ENCODE measurements at places on chromosomes 3 and 15. TPM values are rescaled to one million over a fixed set of nuclear protein-coding genes. Genes with fewer than 3 reads are reported as not detected.

GRCh38 chr15:34266751-34267150, 41.9 kb downstream of the EMC4 start:
- H3K36me3 ChIP-seq: no peaks in the 10 kb centered on the region
- H3K27me3 ChIP-seq: no peaks in the 10 kb centered on the region
- no peak overlapping the region for H3K4me3 ChIP-seq
- H3K4me1 ChIP-seq: peaks cover 5% of the 10 kb centered on the region
- no peak overlapping the region for H3K27ac ChIP-seq
- DNase-seq: no peak

C3orf33 gene
- 6.5 TPM for total RNA-seq

- no peak overlapping the region for H3K4me3 ChIP-seq
- H3K27me3 ChIP-seq: no peaks in the 10 kb centered on the region
- peaks cover 2% of the 10 kb centered on the region for H3K36me3 ChIP-seq
- no peak for DNase-seq
- H3K27ac ChIP-seq: no peak overlapping the region
Measured at GRCh38 chr3:3351226-3351625, 171.7 kb upstream of the CRBN start.

DNA sequence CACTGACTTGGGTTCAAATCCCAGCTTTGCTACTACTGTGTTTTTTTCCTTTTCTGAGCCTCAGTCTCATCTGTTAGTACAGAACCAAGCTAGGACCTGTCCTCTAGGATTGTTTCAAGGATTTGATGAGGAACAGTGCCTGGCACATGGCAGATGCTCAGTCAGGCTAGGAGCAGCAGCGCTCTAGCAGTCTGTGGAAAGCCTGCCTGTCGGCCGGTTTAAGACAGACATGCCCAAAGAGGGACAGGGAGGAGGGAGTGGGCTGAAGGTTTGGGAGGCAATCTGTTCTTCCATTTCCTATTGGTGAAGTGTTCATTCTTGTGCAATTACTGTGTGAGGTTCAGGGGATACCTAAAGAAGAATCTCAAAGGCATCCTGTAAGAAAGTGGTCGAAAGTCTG, 35.1 kb upstream of the RGMA start:
- H3K27ac ChIP-seq: no peak overlapping the region
- no peak for DNase-seq
- no peaks in the 10 kb centered on the region for H3K4me1 ChIP-seq

- no peaks in the 10 kb centered on the region for H3K27me3 ChIP-seq
- DNase-seq: no peak
- H3K27ac ChIP-seq: no peak overlapping the region
- H3K36me3 ChIP-seq: no peaks in the 10 kb centered on the region
- H3K4me1 ChIP-seq: peaks cover 48% of the 10 kb centered on the region
Measured at GRCh38 chr3:133992381-133992780, 37.3 kb downstream of the SLCO2A1 start.

DNA sequence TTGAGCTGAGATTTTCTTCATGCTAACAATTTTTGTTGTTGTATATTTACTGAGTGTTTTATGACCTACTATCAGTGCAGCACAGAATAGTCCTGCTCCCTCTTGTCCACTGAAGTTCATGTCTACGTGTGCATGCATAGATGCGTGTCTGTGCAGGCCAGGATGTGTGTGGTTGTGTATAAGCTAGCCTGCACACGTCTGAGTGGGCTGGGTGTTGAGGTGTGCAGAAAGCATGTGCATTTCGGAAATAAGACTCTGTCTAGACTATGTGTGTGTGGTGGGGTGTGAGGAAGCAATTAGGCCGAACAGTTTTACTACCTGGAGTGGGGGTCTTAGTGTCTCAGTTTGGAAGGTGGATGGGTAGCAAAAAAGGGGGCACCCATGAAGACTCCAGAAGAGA, 39.2 kb downstream of the ATP2B2 start:
- peaks cover 51% of the 10 kb centered on the region for H3K27me3 ChIP-seq
- no peak overlapping the region for H3K27ac ChIP-seq
- H3K4me1 ChIP-seq: no peaks in the 10 kb centered on the region
- H3K4me3 ChIP-seq: no peak overlapping the region
- DNase-seq: no peak
- H3K36me3 ChIP-seq: no peaks in the 10 kb centered on the region

GRCh38 chr3:122609798-122610559, 32.5 kb downstream of the PARP15 start:
- H3K27me3 ChIP-seq: peaks cover 4% of the 10 kb centered on the region
- H3K4me1 ChIP-seq: no peaks in the 10 kb centered on the region
- DNase-seq: no peak
- H3K27ac ChIP-seq: no peak overlapping the region

FHIT gene
- 18.3 TPM for total RNA-seq

DNA sequence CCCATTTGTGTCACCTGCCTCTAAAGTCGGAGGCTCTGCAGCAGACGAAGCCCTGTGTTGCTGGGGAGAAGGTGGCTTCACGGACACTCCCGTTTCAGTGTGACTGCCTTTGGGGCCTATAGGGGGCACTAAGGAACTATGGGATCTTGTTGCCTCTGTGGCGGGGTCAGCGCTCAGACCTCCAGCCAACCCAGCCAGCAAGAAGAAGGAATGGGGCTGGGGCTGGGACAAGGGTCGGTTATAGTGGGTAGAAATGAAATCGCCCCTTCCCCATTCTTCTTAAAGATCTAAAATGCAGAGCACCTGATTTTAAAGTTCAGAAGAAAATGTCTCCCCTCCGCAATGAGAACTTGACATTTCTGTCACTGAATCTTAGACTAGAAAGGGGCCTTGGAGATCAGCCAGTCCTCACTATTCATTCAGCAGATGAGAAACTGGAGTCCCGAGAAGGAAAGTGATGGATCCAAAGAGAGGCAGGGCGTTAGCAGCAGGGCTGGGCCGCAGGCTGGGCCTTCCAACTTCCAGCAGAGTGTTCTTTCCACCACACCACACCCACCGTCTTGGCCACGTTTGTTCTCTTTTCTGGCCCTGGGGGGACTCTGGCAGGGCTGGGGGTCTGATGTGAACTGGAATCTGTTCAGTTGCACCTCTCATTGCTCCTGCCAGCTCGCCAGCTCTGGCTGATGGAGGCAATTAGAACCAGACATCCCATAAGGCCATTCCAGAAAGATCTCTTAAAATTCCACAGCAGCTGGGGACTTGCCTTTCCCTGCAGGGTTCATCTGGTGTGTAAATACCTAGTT, 195.4 kb downstream of the OPA1 start:
- H3K4me3 ChIP-seq: no peak overlapping the region
- H3K27ac ChIP-seq: peak overlapping the region; percentile 94
- H3K4me1 ChIP-seq: peaks cover 84% of the 10 kb centered on the region
- H3K27me3 ChIP-seq: no peaks in the 10 kb centered on the region
- no peaks in the 10 kb centered on the region for H3K36me3 ChIP-seq

GOLGA6L24 gene
- total RNA-seq: not detected

DNA sequence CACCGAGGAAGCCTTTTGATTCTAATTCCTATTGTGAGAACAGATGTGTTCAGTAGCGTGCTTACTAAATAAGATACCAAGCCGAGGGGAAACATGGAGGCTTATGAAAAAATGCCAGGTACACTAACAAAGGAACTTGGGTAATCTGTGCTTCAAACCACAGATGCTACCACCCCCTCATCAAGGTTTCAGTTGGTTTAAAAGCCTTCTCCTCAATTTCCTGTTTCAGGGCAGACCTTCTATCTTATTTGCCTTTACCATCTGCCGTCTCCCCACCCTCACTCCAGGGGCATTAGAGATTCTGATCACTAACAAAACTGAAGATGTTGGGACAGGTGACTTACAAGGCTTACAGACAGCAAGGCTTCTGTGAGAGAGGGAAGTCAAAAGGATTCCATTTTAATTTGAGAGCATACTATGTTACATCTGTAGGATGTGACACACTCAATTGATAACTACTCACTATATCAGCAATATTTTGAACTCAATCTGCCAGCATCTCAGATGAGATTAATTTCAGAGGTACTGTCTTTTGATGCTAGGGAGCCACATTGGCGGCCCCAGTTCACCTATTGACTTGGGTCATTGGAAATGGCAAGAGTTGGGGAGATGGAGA, 60.6 kb upstream of the PLCL2 start:
- no peaks in the 10 kb centered on the region for H3K36me3 ChIP-seq
- H3K4me1 ChIP-seq: no peaks in the 10 kb centered on the region
- DNase-seq: no peak
- H3K27ac ChIP-seq: no peak overlapping the region

CHST2 gene
- total RNA-seq: 11.8 TPM

SAXO2 gene
- total RNA-seq: 4.3 TPM

THAP10 gene
- 2.3 TPM for total RNA-seq

- no peak overlapping the region for H3K27ac ChIP-seq
- peaks cover 20% of the 10 kb centered on the region for H3K4me1 ChIP-seq
- no peak overlapping the region for H3K4me3 ChIP-seq
- peaks cover 10% of the 10 kb centered on the region for H3K36me3 ChIP-seq
- no peak for DNase-seq
- H3K27me3 ChIP-seq: no peaks in the 10 kb centered on the region
Measured at GRCh38 chr3:29447946-29448627, 167.2 kb downstream of the RBMS3 start.

- DNase-seq: no peak
- peaks cover 48% of the 10 kb centered on the region for H3K4me1 ChIP-seq
- H3K27me3 ChIP-seq: no peaks in the 10 kb centered on the region
- H3K36me3 ChIP-seq: peaks cover 8% of the 10 kb centered on the region
- no peak overlapping the region for H3K4me3 ChIP-seq
Measured at GRCh38 chr15:67887776-67888175, 47.9 kb upstream of the RNU6-1 start.

C15orf62 gene
- total RNA-seq: 0.44 TPM

PTH1R gene
- 34.3 TPM for total RNA-seq

GRCh38 chr3:108661699-108662098, 72.2 kb downstream of the DZIP3 start:
- no peak overlapping the region for H3K4me3 ChIP-seq
- H3K27me3 ChIP-seq: no peaks in the 10 kb centered on the region
- no peaks in the 10 kb centered on the region for H3K4me1 ChIP-seq

Measured in mesothelial cell of epicardium (in vitro differentiated cells).